ENCODE measurements at places on chromosomes 16 and 17.

GRCh38 chr17:28744104-28744971 is 527 bp downstream of the TRAF4 start:
- DNase-seq: peak; percentile 29

DNA sequence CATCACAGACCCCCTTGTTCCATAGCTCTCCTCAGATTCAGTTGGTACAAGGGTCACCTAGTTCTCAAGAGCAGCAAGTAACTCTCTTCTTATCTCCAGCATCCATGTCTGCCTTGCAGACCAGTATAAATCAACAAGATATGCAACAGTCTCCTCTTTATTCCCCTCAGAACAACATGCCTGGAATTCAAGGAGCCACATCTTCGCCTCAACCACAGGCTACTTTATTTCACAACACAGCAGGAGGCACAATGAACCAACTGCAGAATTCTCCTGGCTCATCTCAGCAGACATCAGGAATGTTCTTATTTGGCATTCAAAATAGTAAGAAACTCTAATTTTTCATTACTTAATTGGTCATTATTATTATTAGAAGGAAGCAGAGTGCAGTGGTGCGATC is 32.4 kb downstream of the NQO1 start:
- no peak for DNase-seq

GRCh38 chr17:13919818-13920217 is 149.5 kb upstream of the COX10 start:
- DNase-seq: no peak

DNA sequence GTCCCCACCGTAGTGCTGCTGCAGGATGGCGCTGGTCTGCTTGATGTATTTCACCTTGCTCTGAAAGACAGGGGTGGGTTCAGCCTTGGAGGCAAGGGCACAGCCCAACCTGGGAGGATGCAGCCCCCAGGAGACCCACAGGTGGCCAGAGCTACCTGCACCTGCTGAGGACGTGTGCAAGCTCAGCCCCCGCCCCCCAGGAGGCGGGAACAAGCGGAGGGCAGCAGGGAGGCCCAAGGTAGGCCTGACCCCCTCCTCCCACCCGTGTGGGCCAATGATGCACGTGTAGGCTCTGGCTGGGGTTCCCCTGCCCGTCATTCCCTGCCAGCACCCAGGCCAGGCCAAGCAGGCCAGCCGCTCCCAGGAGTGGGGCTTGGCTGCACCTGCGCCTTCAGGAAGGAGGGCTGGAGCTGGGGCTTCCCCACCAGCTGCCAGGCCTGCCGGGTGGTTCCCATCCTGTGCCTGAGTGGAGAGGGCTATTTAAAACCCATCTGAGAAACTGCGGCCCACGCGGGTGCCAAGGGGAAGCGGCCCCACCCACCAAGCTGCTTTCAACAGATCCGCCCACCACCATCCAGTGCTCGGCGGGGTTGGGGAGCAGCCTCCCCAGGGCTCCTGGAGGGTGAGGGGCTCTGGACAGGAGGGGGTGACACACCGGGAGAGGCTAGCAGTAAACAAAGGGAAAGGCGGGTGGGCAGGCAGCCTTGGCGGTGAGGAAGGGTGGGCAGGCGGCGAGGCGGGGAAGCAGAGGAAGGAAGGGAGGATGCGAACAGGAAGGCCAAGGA is 3.8 kb downstream of the NTHL1 start:
- no peak for DNase-seq
